ENCODE measurements at places on chromosomes 12 and 14.

DNA sequence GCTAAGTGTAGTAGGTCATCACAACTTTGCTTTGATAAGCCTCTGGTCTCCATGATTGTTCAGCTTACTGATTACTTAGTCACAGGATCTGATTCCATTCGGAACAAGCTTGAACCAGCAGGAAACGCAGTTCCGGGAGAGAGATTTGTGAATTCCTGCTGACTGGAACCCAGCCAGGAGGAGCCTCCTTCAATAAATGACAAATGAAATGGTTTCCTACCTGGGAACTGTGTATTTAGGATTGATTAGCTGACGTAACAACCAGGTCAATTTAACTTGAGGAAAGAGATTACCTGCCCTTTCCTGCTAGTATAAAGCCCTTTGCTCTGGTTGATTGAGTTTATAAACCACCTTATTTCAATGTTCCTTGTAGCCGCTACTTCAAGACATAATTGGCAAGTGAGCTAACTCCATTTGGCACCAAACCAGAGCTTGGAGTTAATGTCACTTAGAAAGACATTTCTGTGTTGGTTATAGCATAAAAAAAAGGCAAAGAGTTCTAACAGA lies 35.1 kb upstream of the KCNH3 start:
- no peak for DNase-seq

- DNase-seq: no peak
Observed at GRCh38 chr14:79248126-79248525, 963.2 kb downstream of the DIO2 start.

DNA sequence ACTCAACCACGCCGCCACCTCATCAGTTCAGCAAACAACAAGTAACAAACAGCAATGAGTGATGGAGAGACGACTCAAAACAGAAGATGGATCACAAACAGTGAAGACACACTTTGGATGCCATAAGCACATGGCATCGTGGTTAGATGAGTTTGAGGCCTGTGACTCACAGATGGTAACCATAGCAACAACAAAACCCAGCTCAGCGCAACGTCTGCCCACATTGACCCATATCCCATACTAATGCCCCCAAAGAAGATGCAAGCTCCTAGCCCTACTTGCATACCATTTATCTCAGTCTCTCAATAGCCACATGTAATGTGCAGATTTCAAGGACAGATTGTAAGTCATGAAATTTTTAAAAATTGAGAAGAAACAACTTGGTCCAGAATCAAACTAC lies 1322.3 kb upstream of the TMEM132C start:
- no peak for DNase-seq

GRCh38 chr12:46983959-46984841 lies 95.2 kb upstream of the PCED1B start:
- DNase-seq: no peak

GRCh38 chr12:44696542-44696941 lies 179.6 kb downstream of the NELL2 start:
- DNase-seq: no peak
